ENCODE measurements at places on chromosomes 11 and 22. TPM values are rescaled to one million over a fixed set of nuclear protein-coding genes. Genes with fewer than 3 reads are reported as not detected.

DNA sequence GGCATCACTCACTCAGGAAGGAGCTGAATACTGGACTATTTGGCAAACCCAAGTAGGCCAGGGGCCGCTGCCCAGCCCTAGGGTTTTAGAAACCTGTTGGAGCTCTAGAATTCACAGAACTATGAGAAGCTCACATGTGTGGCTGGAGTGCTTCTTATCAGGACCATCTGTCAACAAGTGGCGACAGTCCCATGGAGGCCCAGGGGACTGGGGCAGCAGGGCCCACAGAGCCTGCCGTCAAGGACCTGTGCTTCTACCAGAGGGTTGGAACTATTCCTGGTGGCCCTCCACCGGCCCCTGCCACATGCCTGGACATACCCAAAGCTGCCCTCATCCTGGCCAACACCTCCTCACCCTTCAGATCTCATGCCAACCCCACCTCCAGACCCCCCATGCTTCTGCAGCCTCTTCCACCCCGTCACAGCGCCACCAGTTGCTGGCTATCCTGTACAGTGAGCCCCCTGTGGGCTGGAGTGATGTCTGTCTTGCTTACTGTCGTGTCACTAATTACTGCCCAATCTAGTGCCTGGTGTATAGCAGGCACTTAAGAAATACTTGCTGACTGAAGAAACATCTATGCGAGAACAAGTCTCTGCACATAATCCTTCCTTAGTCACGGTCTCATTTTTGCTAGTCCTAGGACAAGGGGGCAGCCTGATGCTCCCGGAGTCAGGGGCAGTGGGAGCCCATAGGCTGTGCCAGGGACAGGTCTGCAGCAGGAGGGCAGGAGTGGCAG lies 27.2 kb upstream of the RASL10A start:
- DNase-seq = no peak

DNA sequence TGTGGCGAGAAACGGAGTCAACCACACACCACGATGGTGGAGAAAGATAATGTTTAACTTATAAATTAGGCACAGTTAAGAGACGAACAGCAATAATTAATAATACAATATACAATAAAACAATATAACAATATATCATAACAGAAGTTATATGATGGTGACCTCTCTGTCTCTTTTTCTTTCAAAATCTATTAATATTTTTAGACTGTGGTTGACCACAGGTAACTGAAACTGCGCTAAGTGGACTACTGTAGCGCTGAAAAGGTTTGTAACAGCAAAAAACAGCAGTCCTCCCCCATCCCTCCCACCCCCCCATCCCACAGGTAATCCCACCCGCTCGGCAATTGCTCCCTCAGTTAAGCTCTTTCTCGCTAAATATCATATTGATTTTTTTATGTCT lies 3.6 kb upstream of the SSTR3 start:
- DNase-seq = no peak

DNA sequence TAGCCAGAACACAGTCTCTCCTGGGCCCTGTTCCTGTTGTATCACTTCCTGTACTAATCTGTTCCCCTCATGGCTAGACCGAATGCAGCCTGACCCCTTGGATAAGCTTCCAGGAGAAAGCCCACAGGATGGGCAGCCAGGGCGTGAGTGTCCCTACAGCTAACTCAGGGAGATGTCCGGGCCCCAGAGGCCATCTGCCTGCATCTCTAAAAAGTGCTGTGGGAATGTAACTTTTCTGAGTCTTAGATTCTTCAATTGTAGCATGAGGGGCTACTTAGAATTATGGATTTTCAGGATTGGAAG lies 7.7 kb upstream of the MALAT1 start:
- peak; percentile 30 for DNase-seq

- peak; percentile 52 for DNase-seq
Measured at GRCh38 chr22:20015971-20016733, 471 bp downstream of the ARVCF start.

GRCh38 chr11:129637983-129638776 lies 177.5 kb upstream of the TMEM45B start:
- no peak for DNase-seq

GRCh38 chr22:42207918-42208317 lies 62.5 kb downstream of the TCF20 start:
- no peak for DNase-seq

DNA sequence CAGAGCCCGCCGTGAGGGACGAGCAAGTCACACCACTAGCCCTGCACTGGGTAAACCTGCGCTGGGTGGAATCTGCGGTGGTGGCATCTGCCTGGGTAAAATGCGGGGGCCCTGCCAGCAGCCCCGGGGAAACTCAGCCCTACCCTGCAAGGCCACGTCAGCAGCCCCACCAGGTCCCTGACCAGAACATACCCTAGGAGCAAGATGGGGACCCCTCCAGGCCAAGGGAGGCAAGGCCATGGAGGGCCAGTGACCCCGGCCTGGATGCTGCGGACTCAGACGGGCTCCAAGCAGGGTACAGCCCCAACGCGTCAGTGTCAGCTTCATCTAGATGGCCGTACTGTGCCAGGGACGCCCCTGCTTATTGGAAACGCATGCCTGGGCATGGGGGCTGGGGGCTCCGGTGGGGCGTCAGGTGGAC lies 26.3 kb downstream of the TOLLIP start:
- peak; percentile 21 for DNase-seq

GRCh38 chr22:43191831-43192230 lies 4.9 kb upstream of the TTLL12 start:
- no peak for DNase-seq

DNA sequence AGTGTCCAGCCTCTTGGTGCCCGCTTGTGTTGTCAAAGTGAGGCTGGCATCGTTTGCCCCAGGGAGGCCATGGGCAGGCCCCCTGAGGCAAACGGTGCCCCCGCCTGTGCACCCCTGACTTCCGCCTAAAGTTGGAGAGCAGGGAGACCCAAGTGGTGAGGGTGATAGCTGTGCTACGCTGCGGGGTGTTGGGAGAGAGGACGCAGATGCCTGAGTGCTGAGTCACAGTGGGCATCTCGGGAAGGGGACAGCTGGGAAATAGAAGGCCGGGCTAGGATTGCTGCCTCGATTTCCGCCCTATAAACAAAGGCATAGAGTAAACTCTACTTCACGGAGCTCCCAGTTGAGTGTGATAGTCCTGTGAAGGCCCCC lies 5.8 kb downstream of the GRIK4 start:
- DNase-seq = no peak

GRCh38 chr22:46531581-46532175 lies 5.7 kb downstream of the CELSR1 start:
- no peak for DNase-seq

DNA sequence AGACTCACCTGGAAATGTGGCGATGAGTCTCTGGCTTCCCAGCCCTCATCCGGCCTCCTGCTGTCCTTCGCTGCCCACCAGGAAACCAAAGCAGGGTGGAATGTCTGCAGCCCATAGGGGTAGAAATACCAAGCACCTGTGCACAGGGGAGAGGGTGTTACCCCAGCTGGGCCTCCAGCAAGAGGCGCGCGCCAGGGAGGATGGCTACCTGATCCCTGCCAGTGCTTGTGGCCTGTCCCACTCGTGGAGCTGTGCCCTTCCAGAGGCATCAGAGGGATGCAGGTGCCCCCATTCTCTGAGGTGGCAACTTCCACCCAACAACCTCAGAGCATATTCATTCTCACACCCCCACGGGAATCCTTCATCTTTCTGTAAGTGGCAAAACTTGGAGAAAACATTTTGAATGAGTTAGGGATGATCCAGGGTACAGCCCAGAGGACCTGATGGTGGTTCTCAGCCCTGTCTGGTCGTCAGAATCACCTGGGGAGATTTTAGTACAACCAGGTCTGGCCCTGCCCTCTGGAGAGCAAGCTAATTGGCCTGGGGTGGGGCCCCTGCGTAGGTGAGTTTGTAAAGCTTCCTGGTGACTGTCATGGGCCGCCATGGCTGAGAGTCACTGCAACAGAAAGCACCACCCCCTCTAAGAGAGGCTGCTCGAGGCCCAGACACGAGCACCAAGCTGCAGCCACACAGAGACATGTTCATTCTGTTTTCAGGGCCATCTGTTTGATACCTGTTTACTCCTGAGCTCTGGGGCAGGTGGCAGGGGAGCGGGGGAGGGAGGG lies 9.9 kb downstream of the SUN2 start:
- peak; percentile 15 for DNase-seq

DNA sequence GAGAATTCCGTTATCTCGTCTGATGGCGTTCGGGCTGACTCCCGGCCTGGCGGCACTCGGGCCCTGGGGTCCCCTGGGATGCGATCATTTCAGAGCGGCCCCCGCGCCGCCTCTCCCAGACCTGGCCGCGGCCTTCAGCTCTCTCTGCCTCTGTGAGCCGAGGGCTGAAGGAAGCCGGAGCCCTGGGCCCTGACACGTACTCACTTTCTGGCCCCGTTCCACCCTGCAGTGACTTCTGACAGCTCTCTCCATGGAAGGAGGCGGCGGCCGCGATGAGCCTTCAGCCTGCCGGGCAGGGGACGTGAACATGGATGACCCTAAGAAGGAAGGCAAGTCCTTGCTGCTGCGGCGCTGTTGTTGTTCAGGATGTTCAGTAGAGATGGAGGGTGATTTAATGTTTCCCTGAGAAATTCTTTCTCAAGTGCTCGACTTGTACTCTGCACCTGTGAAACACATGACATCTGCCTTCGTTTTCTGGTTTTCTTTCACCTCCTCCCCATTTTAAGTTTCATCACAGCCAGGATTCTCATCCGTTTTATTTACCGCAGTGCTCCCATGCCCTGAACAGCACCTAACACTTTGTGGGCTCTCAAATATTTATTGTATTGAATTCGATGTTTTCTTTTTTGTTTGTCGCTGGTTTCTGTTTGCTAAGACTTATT lies 612 bp downstream of the GTSE1 start:
- DNase-seq = peak; percentile 50

GRCh38 chr22:46696229-46696518 lies 41.9 kb downstream of the CERK start:
- DNase-seq = no peak

- no peak for DNase-seq
Measured at GRCh38 chr11:126029237-126029636, 33.4 kb downstream of the CDON start.

GRCh38 chr11:65111744-65112545 lies at the start of gene TM7SF2:
TSS of gene TM7SF2 (plus strand) at chr11:65111872. CDS start at chr11:65112016, 144 bp downstream.
- DNase-seq = peak; percentile 98

GRCh38 chr11:94481342-94481741 lies 12.3 kb downstream of the MRE11 start:
- no peak for DNase-seq

DNA sequence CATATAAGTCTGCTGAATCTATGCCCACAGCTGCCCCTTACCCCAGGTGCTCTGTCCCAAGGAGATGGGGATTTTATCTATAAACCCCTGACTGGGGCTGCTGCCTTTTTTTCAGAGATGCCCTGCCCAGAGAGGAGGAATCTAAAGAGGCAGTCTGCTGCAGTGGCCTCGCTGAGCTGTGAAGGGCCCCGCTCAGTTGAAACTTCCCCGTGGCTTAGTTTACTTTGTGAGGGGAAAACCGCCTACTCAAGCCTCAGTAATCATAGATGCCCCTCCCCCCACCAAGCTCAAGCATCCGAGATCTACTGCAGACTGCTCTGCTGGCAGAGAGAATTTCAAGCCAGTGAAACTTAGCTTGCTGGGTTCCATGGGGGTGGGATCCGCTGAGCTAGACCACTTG lies 7.4 kb upstream of the SCGB1D4 start:
- no peak for DNase-seq

GRCh38 chr11:104198576-104198975 lies 34.6 kb upstream of the PDGFD start:
- no peak for DNase-seq

GRCh38 chr22:47787501-47788227 lies 1025.2 kb downstream of the TBC1D22A start:
- no peak for DNase-seq

DNA sequence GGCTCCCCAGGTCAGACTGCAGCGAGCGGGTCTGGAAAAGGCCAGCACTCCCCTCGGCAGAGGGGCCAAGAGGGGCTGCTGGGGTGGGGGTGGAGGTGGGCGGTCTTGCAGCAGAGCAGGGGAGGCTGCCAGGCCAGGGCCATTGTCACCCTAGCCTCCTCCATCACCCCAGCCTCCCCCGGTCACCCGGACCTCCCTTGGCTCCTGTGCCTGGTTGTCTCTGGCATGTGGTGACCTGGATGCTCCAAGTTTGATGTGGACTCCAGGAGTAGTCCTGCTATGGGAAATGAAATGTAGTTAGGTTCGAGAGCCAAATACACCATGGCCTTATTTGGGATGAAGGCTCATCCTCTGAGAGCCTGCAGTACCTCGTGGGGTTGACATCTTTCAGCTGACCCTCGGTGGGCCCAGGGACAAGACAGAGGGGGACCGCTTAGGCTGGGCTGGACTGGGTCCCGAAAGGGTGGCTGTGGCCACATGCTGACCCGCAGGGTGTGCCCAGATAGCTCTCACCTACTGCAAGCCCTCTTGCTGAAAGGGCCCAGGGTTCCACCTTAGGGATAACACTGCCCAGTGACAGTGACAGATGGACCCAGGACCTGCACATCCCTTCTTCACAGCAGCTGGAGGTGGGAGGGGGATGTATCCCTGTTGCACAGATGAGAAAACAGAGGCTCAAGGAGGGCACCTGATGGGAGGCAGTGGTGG lies 24.1 kb downstream of the MRGPRD start:
- DNase-seq = no peak

GRCh38 chr22:48444320-48445112 lies 1383.2 kb downstream of the BRD1 start:
- DNase-seq = no peak

GRCh38 chr11:124605719-124606118 lies 5.5 kb upstream of the PANX3 start:
- DNase-seq = no peak

The CREB3L1 gene
- total RNA-seq = 56.0 TPM

The SH3BP1 gene
- 2.7 TPM for total RNA-seq

The MUC6 gene
- not detected for total RNA-seq

The ASPHD2 gene
- total RNA-seq = 0.12 TPM

The CRYAB gene
- total RNA-seq = 6,681 TPM

The FGF4 gene
- total RNA-seq = not detected

The NPAS4 gene
- total RNA-seq = not detected

The STK33 gene
- total RNA-seq = 22.4 TPM

The OVOL1 gene
- total RNA-seq = not detected

The P2RY6 gene
- 1.5 TPM for total RNA-seq

Measured in left ventricle myocardium superior (tissue), 1 donor.